NCI-H510A treated with DMSO at 0.1 percent for 48 hours (cell line): ENCODE measurements at places on chromosomes 1 and 21.

GRCh38 chr1:34331020-34331926 is 154.6 kb downstream of the C1orf94 start:
- DNase-seq: no peak

- DNase-seq: peak; percentile 18
Observed at GRCh38 chr1:248807067-248807737, 18.5 kb downstream of the SH3BP5L start.

DNA sequence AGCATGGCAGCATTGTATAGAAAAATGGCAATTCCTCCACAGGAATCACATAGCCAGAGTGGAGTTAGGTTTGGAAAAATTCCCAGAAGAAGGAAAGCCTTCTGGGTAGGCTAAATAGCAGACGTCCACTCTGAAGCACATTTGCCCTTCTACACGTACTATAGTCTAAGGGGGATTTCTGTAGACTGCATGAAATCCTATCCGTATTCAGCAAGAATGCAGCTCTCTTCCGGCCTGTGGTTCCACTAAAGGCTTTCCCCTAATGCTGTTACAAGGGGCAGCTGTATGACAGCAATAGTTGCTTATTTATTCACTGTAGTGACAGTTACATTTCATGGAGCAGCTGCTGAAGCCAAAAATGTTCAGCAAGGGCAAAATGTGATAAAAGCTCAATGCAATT is 263.6 kb downstream of the RWDD3 start:
- DNase-seq: no peak

DNA sequence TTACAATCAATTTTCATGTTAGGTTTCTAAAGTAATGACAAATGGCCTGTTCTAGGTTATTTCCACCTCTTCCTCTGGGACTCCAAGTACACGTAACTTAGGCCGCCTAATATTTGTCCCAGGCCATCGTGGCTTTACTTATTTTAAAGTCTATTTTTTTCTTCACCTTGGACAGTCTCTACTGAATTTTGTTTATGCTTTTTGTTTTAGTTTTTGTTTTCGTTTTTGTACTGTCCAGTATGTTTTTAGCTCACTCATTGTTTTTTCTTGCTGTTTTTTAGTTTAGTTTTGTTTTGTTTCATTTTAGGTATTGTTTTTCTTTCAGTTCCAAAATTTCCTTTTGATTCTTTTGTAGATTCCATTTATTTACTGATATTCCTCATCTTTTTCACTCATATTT is 187.7 kb upstream of the RNPC3 start:
- no peak for DNase-seq

DNA sequence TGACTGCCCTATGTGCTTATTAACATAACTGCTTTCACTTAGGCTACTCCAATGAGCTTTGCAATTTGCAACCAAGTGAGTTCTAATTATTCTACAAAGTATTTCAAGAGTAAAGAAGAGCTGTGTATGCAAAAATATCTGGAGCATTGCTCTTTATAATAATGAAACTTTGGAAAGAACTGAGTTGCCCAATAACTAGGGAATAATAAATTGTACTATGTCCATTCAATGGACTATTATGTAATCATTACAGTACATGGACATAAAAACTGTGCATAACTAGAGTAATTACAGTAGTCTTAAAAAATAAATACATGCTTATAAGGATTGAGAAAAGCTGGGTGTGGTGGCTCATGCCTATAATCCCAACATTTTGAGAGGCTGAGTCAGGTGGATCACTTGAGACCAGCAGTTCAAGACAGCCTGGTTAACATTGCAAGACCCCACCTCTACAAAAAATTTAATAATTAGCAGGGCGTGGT is 70.3 kb upstream of the JAK1 start:
- DNase-seq: no peak

DNA sequence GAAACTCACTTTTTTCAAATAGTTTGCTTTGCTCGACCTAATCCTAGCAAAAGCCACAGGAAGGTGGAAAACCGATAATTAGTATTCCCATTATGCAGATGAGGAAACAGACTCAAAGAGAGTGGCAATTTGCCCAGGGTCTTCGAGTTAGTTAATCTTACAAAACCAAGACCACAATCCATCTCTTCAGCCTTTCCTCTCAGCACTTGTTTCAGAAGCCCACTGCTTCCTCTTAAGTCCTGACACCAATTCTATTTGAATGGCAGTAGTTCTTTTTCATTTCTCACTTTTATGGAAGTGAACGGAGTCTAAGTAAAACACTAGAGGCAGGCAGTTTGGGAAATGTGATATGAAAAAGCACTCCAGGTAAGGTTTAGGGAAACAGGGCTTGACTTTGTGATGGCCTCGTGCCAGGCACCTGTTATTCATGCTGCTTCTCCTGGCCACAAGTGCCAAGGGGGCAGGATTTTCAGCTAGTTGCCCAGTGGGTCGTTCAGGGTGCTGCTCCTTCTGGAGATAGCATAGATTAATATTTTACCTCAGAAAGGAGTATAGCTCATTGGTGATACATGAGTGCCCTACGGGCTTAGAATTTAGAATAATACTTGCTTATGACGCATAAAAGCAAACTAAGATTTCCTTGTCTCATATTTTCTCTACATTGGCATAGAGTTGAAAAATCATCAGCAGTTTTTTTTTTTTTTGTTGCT is 76.6 kb upstream of the NRIP1 start:
- DNase-seq: peak; percentile 35

DNA sequence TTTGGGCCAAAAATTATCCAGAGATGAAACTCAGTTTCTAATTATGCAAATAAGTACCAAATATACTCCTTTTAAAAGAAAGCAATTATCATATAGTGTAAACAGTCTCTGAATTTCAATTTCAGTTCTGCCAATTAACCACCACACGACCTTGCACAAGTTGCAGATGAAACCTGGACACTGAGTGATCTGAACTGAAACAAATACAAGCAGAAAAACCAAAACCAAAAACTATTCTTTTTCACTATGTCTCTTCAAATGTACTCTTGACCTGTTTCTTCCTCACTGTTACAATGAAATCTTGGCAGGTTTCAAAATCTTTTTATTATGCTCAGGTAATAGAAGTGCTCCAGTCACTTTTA is 79.2 kb downstream of the TYW3 start:
- no peak for DNase-seq

GRCh38 chr1:86110451-86111129 is 46.0 kb downstream of the COL24A1 start:
- no peak for DNase-seq

DNA sequence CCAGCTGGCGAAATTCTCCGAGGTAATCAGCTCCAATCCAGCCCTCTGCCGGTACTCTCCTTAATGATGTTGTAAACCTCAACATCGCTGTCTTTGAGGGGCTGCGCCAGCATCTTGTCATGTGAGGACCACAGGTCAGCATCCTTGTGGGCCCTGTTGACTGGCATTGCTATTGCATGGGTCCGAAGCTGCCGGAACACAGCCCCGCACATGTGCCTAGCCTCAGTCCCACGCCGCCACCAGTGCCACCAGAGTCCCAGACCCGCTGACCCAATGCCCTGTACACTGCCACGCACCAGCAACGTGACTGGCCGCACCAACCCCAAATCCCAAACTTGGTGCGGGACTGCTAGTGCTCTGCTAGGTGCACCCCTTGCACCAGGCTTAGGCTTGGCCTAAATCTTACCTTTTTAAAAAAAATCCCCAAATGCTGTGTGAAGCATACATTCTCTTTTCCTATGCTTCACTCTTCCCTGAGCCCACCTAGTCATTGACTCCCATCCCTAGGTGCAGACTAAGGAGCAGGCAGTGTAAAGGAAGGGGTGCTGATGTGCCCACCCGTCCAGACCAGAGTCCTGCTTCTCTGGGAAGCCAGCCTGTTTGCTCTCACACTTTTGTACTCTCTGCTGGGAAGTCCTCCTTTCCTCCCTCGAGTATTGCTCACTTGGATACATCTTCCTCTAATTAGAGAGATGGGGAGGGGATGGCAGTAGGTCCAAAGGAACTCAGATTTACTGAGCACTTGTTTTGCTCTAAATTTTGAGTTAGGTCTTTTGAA is 81.9 kb upstream of the ARTN start:
- DNase-seq: no peak

GRCh38 chr1:65105596-65105995 is 42.4 kb upstream of the AK4 start:
- no peak for DNase-seq

GRCh38 chr1:8568837-8569236 is 248.6 kb downstream of the RERE start:
- no peak for DNase-seq

DNA sequence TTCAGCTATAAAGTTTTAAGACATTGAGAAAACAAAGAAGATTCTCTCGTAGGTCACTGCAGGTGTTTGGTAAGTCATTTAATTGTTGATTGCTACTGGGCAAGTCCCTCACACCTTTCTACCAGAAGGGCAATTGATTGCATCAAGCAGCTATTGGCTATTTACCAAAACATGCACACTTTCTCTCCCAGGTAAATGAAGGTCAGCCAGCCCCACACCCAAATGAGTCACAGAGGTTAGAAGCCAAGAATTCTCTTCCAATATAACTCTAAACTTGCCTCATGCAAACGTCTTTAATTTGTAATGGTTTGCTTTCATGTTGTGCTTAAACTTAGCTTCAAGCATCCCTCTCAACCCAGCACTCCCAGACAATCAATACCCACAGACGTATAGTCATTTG is 475.3 kb upstream of the ADGRL2 start:
- no peak for DNase-seq

- DNase-seq: no peak
Observed at GRCh38 chr1:30283199-30283962, 440.0 kb downstream of the MATN1 start.

DNA sequence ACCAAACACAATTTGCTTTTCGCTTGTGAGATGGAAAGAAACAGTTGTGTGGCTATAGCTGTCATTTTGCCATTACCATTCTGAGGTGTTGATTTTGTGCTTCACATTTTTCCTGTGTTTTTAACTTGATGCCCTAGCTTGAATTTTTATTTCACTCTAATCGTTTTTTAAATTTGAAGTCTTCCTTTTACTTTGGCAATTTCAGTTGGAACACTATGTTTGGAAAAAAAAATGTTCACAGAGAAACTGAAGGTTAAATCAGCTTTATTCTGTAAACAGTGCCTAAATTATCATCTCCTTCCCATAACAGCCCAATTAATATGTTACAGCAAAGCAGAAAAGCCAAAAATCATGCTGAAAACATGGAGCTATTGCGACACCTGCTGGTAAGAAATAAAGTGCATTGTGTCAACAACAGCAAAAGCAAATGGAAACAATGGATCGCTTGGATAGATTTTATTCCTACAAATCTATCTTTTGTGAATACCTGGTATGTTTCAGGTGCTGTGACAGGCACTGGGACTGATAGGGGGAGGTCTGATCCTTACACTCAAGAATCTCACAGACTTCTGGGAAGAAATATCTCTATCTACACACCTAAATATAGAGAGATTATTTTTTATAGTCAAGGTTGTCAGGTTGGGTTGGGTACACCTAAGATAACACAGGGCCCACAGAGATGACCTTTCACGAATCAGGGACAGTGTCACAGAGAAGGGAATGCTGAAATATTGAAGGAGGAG is 16.2 kb upstream of the ERICH3 start:
- DNase-seq: peak; percentile 94

DNA sequence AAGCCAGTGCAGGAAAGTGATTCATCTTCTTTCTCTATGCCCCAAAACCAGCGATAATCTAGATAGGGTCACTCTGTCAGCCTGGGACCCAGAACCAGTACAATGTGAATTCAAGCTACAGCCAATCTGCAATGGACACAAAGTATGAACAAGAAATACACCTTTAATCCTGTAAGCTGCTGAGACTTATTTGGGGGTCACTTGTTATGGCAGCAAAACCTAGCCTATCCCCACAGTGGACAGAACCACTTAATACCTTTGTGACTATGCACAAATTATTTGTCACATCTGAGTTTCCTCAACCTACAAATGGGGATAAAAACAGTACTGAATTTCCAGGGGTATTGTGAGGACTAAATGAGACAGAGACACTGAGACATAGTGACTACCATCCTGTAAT is 50.0 kb downstream of the TMCO4 start:
- DNase-seq: no peak
